ENCODE measurements at places on chromosomes 2 and 18.

GRCh38 chr2:64447317-64448040 lies 6.5 kb upstream of the LGALSL start:
- DNase-seq = no peak

- DNase-seq = no peak
These were observed 217.1 kb upstream of the EPAS1 start for GRCh38 chr2:46079985-46080560.

DNA sequence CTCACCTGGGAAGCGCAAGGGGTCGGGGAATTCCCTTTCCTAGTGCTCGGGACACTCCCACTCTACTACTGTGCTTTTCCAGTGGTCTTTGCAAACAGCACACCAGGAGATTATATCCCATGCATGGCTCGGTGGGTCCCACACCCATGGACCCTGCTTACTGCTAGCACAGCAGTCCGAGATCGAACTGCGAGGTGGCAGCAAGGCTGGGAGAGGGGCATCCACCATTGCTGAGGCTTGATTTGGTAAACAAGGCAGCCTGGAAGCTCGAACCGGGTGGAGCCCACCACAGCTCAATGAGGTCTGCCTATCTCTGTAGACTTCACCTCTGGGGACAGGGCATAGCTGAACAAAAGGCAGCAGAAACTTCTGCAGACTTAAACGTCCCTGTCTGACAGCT lies 64.7 kb upstream of the CRACDL start:
- no peak for DNase-seq

- DNase-seq = no peak
These were observed 128.3 kb upstream of the SPATS2L start for GRCh38 chr2:200177971-200178911.

- DNase-seq = no peak
These were observed 37.6 kb upstream of the PAX3 start for GRCh38 chr2:222336442-222336841.

DNA sequence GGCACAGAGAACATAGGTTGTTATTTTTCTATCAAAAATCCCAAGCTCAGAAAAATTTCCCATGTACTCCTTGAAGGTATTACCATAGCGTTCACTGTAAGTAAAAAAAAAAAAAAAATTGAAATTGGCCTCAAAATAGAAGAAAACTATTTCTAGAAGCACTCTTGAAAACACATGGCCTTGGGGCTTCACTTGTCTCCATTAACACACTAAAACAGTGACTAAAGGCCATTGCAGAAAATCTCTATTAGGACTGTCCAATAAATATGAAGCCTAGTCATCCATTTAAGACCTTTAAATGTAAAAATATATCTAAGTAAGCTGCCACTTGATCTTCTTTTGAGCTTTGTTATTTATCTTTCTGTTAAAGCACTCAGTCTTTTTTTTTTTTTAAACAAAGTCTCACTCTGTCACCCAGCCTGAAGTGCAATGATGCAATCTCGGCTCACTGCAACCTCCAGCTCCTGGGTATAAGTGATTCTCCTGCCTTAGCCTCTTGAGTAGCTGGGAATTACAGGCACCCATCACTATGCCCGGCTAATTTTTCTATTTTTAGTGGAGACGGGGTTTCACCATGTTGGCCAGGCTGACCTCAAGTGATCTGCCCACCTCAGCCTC lies 35.8 kb downstream of the CCDC68 start:
- no peak for DNase-seq

GRCh38 chr2:122421775-122422174 lies 666.3 kb downstream of the TSN start:
- DNase-seq = no peak

DNA sequence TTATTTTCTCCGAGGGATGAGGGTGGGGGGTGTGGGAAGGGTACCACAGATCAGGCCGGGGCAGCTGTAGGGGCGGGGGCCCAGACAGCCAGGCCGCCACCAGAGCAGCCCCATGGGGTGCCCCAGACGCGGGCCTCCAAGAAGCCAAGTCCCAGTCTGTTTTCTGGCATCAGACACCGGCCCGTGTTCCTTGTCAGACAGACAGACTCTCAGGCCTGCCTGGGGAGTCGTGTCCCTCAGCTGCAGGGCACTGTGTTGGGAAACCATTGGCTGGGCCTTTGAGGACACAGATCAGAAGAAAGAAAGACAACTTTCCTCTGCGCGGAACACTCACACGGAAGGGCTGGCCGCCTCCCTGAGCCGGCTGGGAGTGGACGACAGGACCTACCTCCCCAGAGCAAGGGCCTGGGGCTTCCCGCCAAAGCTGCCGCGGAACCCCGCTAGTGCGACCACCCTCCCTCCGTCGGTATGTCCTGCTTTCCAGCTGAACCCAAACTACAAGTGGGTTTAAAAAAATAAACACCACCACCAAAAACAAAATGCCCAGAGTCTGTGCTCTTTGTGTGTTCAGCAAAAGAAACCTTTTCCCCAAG lies 88.0 kb downstream of the SMAD7 start:
- no peak for DNase-seq

DNA sequence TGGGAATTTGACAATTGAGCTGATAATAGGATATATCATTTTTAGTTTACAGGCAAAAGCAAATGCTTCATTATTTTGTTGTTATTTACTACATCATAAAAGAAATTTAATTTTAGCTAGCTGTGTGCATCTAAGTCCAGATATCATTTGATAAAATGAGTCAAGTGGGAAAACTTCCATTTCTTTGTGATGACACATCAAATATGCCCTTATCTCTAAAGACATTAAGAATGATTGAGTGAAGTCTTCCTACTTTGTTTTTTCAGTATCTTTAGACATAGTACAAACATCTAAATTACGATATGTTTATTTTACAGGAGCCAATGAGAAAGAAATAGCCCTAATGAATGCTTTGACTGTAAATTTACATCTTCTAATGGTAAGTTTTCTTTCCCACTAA lies 77.0 kb downstream of the KYNU start:
- no peak for DNase-seq

DNA sequence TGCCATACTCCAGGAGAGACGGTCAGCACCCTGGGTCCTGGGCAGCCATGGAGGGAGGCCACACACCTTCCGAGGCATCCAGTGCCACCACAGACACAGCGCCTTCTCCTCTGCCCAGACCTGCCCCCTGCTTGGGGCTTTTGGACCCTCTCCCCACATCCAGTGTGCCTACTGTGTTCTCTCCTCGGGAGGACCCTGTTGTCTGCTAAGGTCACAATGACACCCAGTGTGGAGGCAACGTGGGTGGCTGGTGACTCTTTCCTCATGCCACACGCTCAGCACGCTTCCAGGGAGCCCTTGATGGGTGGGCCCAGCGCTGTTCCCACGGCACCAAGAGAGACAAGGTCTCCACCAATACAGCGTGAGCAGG lies 251.9 kb downstream of the EIPR1 start:
- DNase-seq = no peak

DNA sequence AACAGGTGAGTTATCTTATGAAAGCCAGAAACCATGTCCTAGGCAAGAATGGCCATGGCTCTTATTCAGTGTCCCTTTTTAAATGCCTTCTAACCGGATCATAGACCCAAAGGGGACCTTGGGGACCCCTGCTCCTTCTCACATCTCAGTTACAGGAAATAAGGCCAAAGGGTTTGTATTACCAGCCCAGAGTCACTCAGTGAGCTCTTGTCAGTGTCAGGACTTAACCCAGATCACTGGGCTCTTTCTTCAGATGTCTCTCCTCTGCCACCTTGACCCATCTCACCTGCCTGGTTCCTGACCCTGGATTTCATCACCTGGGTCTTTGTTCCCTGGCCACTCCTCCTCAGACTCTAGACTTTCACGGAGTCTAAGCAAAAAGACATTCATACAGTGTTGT lies 556.7 kb downstream of the CMPK2 start:
- no peak for DNase-seq

- DNase-seq = no peak
These were observed 91.6 kb upstream of the ARL5A start for GRCh38 chr2:151919786-151920185.

- no peak for DNase-seq
These were observed 89.0 kb upstream of the RBMS1 start for GRCh38 chr2:160582490-160583145.

DNA sequence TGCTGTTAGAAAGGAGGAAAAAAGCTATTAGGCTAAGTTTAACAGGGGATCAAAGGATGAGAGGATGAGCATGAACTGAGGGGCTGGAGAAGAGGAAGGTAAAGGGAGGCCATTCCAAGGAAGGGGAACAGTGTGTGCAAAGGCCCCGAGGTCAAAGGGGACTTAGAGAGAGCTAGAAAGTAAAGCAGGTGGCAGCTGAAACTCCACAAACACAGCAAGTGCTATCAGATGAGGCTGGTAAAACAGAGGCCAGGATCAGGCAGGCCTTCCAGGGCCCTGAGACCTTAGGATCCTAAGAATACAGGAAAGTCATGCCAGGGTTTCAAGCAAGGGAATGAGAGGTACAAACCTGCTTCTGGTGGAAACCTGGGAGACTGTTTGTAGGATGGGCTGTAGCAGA lies 5.8 kb downstream of the HDAC4 start:
- no peak for DNase-seq

GRCh38 chr2:45713136-45713535 lies 61.7 kb downstream of the PRKCE start:
- no peak for DNase-seq

- peak; percentile 87 for DNase-seq
These were observed at the start of gene ME2 for GRCh38 chr18:50878345-50879301. Gene ME2, plus strand, starts transcription at chr18:50879118. Its CDS starts 16,703 bp downstream, at chr18:50895821.

GRCh38 chr2:100383306-100383705 lies 34.2 kb downstream of the CHST10 start:
- DNase-seq = no peak

DNA sequence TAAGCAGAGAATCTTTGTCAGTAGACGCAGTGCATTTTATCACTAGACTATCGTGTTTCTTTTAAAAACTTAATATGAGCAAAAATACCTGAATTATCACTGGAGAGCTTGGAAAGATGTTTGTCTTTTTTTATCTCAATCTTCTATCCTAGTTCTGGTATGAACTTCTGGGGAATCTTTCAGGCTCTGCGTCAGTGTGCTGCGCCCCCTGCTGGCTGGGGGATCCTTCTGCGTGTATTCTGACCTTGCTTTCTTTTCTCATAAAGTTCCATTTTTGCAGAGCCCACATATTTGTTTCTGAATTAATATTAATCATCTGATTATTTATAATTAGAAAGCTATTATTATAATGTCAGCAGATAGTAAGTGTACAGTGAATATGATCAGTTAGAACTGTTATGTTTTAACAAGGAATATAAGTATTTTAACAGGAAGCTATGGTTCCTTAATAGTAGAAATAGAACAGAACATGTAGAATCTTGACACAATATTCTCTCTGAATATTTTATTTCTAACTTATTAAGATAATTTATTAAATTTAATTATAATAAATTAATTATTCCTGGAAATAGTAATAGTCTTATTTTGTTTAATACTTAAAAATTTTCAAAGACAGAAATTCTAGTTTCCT lies 945.0 kb upstream of the CRIM1 start:
- DNase-seq = peak; percentile 28

DNA sequence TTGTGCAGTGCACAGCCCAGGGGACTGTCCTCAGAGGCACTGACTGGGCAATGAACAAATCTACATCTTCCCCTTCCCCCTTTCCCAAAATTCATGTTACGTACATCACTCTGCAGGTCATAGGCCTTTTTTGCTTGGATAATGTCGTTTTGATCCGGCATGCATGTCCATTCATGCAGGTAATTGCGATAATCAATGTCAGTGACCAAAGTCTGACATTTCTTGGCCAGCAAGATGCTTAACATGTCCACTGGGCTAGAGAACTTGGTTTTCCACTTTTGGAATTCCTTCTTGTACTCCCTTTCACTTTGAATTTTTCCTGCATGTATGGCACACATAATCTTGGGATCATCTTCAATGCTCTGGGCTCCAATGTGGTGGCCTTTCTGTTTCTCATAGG lies 124.6 kb downstream of the NEB start:
- no peak for DNase-seq

DNA sequence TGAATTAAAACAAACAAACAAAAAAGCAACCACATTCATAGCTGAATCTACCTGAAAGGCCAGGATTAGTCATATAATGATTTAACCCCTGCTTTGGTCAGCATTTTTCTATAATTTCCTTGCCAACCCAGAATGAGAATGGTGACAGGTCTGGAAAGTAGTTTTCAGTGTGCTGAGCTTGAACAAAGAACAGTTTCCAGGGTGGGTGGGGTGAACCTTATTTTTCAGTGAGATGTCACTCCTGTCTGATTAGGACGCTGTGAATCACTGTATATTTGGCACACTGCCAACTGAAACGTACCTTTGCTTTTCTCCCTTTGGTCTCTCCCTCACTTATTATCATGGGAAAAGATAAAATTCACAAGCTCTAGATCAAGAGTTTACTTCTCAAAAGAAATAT lies 35.0 kb upstream of the DSC1 start:
- no peak for DNase-seq

GRCh38 chr2:241048149-241048948 lies 49.9 kb downstream of the SNED1 start:
- no peak for DNase-seq

DNA sequence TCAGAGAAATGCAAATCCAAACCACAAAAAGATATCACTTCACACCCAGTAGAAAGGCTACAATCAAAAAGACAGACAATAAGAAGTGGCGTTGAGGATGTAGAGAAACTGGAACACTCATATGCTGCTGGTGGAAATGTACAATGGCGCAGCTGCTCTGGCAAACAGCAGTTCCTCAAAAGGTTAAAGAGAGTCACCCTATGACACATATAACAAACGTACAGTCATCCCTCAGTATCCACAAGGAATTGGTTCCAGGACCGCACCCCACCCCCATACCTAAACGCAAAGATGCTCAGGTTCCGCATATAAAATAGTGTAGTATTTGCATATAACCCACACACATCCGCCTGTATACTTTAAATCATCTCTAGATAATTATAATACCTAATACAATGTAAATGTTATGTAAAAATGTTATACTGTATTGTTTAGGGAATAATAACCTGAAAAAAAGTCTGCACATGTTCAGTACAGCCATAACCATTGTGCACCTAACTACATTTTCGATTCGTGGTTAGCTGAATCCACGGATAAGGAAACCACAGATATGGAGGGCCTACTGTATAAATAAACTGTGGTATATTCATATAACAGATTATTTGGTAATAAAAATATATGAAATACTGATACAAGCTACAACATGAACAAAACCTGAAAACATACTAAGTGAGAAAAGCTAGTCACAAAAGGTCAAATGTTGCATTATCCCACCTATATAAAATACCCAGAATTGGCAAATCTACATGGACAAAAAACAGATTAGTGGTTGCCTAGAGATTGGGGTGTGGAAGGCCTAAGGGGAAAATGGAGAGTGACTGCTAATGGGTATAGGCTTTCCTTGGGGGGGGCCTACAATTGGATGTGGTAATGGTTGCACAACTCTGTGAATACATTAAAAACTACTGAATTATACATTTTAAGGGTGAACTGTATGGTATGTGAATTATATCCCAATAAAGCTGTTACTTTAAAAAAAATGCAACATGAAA lies 37.5 kb downstream of the UXS1 start:
- DNase-seq = no peak

DNA sequence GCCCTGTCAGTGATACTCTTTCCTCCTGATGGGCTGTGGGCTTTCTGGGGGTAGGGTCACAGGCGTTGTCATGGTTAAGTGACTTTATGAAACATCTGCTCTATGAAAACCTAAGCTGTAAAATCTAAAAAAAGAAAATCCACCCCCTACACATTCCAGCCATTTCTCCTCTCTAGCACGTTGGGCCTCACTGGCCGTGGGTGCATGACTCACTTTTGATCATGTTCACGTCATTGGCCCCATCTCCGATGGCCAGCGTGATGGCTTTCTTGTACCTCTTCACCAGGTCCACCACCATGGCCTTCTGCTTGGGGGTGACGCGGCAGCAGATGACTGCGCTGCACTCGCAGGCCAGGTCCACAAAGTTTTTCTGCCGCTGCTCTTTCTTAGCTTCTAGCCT lies 39.3 kb upstream of the NARS1 start:
- no peak for DNase-seq

Measured in stimulated activated CD4-positive, alpha-beta T cell treated with anti-CD3 and anti-CD28 coated beads, Interleukin-12 subunit alpha, Interleukin-12 subunit beta, amount 100 ng/mL, for 24 hours (primary cell).